NCI-H1694 (cell line): ENCODE measurements at places on chromosomes 5 and 9.

GRCh38 chr9:101673642-101674041 is 64.8 kb downstream of the GRIN3A start:
- DNase-seq = no peak

DNA sequence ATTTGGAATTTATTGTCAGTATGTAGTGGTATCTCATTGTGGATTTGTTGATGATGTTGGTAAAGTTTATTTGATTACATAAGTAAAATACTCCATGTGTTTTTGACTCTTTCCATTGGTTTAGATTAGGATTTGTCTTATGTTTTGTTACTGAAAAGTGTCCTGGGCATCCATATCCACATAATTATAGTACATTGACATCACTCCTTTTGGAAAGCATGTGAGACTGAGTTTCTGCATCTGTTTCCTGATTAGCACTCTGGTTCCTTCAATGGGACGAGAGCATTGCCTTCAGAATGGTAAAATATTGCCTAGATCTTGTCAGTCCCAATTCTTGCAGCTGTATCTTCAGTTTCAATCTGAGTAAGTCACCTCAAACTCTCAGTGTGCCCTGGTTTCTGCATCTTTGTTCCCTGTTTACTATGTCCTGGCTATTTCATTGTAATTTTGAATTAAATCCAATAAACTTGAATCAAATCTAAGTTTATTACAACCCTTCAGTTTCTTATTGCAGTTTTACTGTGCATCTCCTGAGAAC is 128.1 kb downstream of the FBXO38 start:
- no peak for DNase-seq

DNA sequence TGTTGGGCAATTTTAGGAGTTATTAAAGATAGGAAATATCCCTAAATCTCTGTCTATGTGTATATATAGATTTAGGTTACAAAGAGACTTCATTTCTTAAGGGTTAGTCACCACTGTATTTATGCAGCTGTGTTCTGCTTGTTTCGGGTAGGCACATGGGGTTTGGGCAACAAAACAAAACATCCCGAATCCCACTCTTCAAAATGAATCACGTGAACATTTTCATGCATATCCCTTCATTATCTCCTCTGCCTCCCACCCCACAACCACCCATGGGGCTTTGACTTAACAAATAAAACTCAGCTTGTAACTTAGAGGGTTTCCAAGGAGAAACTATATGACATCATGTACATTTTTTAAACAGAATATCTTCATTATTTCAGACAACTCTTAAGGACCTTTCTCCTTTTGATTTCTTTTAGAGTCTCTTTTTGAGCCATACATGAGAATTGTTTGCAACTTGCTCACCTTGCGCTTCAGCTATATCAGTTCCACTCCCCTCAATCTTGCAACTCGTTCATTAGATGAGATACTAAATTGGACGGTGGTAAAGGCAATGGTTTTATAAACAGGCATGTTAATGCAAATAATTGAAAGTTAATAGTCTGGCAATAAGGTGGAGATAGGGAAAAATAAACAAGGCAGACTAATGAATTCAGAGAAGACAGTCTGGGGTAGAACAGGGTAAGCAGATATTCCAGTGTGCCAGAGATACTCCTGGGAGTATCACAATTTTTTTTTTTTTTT is 136.7 kb downstream of the CD180 start:
- DNase-seq = no peak

GRCh38 chr5:134459491-134459890 is 47.8 kb upstream of the CDKN2AIPNL start:
- DNase-seq = no peak

- DNase-seq = no peak
Measured at GRCh38 chr5:96709152-96709821, 47.1 kb downstream of the CAST start.

DNA sequence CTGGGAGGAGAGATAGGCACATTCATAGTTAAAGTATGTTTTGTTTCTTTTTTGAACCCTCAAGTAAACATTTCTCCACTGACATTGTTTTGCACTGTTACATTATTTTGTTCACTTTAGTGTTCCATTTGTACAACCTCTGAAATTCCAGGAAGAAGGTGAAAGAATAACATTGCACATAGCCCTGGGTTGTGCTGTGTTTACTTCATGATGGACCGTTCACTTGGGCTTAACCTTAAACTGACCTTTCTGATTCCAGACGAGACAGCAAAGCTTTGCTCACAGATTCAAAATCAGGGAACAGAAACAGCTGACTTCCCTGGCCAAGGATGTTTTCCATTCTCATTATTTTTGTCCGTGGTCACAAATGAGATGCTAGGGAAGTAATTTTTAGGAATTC is 42.8 kb upstream of the GDNF start:
- DNase-seq = no peak

DNA sequence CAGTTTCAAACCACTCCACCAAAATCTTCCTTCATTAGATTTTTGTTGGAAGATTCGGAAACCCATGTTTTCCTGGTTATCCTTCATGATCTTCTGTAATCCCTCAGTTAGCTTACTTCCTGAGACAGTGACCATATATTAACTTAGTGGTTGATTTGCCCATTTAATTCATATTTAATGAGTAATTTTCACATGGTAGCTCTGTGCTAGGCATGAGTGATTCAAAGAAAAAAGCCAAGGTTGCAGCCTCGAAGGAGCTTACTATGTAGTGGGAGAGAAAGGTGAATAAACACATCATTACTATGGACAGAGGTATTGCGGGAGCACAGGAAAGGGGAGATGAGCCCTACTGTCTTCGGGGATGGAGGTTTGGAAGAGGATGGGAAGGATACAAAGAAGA is 158.5 kb downstream of the TLE1 start:
- no peak for DNase-seq
